CD4-positive, alpha-beta T cell treated with Interleukin-12 subunit alpha and Interleukin-12 subunit beta, for 1 hour (primary cell): ENCODE measurements at places on chromosomes 1 and 21.

- DNase-seq, result no peak
Measured at GRCh38 chr1:244836135-244836521, 670 bp downstream of the COX20 start.

DNA sequence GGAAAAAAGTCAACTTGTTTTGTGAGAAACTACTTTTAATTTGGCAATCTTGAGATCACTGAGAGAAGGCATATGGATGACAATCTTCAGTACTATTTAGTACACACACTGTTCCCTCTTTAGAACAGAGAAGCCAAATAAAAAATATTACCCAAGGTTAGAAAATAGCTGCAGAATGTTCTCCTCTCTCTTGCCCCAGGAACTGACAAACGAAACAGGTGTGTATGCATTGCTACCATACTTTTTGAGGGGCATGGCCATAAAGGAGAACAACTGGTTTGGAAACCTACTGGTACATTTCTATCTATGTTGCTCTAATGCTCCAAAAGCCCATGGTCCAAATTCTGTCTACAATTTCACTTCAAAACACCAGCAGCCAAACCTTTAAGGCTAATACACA is 5.7 kb downstream of the TOR1AIP2 start:
- DNase-seq, result no peak

DNA sequence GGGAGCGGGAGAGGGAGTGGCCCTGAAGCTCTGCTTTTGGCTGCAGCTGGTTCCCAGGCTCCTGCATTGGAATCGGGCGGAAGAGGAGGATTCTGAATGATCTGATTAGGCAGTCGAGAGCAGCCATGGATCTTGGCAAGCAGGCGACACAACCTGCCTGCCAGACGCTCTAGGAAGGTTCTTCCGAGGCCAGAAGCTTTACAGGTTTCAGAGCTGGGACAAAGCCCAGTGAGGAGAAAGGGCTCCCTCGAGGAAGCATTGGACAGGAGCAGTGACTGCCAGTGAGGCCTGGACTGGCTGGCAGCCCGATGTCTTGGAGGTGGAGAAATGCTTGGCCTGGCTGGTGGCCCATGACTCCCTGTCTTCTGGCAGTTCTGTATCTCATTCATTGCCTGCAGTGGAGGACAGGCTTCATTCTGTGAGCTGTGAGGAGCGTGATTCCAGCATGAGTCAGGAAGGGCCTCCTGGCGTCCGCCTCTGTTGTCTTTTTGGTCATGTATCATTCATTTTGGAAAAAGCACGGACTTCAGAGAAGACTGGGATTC is 132.7 kb upstream of the IPO9 start:
- DNase-seq, result no peak

DNA sequence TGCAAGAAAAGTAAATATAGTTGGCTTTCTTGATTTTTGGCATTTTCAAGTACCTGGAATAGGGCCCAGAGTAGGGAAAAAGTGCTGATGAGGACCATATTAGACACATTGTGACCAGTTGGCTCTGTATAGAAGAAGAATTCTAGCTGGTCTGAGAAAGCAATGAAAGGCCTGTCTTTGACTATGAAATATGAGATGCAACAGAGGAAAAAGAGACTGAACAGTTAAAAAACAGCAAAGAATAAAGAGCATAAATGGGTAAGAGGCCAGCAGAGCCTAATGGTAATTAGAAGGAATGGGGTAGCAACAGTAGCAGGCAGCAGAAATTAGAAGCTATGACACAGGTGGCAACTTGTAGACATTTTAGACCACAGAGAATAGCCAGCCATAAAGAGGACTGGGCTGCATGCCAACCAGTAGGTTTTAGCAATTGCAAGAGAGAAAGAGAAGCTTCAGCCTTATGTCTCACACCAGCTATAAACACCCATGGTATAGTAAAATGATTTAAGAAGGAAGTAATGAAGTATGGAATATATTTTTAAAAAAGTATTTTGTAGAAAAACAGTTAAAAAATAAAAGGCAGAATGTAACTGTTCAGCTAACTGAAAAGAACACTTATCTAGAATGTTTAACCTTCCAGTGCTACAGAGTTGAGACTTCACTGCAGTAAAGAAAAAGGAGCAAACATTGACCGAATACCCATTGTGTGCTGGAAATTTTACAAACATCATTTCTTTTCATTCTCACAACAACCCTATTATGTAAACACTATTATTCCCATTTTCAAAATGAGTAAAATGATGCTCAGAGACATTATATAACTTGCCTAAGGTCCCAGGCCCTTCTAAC is 114.1 kb downstream of the LHX4 start:
- DNase-seq, result no peak

- DNase-seq, result peak; percentile 20
Measured at GRCh38 chr1:205782627-205783432, 7.5 kb upstream of the RAB29 start.

- DNase-seq, result no peak
Measured at GRCh38 chr1:186894415-186894814, 65.7 kb downstream of the PLA2G4A start.

DNA sequence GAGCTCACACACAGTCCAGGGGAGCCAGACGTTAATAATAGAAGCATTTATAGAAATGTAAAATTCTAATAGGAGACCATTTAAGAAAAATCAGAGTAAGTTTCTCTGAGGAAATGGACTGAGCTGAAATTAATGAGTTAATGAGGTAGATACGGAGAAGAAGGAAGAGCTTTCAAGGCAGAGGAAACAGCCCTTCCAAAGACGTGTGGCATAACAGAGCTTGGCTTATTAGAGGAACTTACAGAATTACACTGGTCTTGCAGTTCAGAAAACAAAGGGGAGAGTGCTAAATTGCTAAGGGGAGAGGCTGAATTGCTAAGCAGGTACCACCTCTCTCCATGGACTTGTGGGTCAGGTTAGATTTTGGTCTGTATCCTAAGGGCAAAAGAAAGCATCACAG is 8.2 kb upstream of the PIGK start:
- DNase-seq, result no peak

- DNase-seq, result no peak
Measured at GRCh38 chr21:24895885-24896734, 711.2 kb downstream of the MRPL39 start.

DNA sequence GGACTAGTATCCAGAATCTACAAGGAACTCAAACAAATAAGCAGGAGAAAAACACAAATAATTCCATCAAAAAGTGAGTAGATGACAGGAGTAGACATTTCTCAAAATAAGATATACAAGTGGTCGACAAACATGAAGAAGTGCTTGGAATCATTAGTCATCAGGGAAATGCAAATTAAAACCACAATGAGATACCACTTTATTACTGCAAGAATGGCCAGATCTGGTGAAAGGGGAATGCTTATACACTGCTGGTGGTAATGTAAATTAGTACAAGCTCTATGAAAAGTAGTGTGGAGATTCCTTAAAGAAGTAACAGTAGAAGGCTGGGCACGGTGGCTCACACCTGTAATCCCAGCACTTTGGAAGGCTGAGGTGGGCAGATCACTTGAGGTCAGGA is 73.8 kb downstream of the POU2F1 start:
- no peak for DNase-seq

DNA sequence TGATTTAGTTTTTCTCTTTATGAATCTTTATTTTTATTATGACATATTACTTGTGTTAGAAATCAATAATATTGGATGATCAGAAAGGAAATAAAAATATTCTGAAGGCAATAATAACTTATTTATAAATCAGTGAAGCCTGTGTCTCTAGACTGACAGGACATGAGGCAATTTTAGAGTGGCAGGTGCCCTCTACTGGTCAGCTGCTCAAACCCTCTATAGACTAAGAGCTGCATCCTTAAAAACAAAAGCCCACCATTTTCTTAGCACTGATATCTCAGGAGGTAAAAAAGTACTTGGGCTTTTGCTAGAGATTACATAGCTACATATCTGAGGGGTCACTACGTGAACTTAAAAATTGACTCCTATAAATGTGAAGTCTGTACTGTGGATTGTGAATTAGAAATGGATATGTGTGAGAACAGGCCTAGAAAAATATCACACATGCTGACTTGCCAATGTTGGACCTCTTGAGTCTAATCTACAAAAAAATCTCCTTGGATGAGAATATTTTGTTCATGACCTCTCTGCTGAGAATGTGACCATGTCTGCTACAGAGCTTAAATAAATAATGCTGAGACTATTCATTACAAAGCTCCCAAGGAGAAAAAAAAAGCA is 597.9 kb upstream of the ADAMTS5 start:
- no peak for DNase-seq
